ENCODE measurements at places on chromosomes 16 and 17. TPM values are rescaled to one million over a fixed set of nuclear protein-coding genes. Genes with fewer than 3 reads are reported as not detected.
A peak's percentile ranks its signal among the peaks of the same experiment; 100 is the strongest.

PIK3R5 gene
- 5.9 TPM for total RNA-seq

GRCh38 chr17:41061964-41062363 lies 2.0 kb upstream of the KRTAP2-3 start:
- no peak overlapping the region for H3K27ac ChIP-seq
- peaks cover 4% of the 10 kb centered on the region for H3K36me3 ChIP-seq
- H3K4me3 ChIP-seq = no peak overlapping the region
- no peak for DNase-seq
- no peaks in the 10 kb centered on the region for H3K27me3 ChIP-seq

GRCh38 chr16:65120461-65120830 lies 1.4 kb downstream of the CDH11 start:
- H3K4me1 ChIP-seq = peaks cover 39% of the 10 kb centered on the region
- no peak overlapping the region for H3K27ac ChIP-seq
- peak overlapping the region; percentile 80 for H3K4me3 ChIP-seq
- H3K27me3 ChIP-seq = peaks cover 70% of the 10 kb centered on the region

DNA sequence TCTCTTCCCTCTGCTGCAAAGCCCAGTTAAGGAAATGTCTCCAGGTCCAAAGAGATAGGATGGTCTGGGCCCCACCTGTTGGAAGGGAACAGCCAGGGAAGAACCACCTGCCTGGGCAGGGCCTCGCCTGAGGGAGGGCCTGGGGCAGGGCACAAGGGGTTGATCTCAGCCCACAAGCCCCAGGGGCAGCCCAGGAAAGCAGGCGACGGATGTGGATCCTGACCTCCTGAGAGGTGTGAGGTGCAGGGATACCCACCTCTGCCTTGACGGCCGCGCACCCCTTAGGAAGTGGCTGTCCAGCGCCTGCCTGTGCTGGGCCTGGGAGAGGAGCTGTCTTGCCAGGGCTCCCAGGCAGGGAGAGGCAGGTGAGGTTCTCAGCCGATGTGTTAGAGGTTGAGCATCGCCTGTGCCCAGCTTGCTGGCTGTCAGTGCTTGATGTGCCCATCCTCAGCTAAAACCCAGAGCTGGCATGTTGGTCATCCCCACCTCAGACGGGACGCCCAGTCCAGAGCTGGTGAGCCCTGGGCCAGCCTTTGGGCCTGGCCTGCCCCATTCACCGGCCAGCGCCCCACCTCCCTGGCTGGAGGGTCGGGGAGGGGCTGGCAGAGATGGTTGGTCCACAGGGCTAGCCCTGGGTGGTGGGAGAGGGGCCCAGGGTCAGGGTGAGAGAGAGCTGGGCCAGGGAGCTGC lies 434 bp downstream of the CEMP1 start:
- peak overlapping the region; percentile 82 for H3K27ac ChIP-seq
- no peaks in the 10 kb centered on the region for H3K36me3 ChIP-seq
- H3K4me3 ChIP-seq = peak overlapping the region; percentile 94
- H3K4me1 ChIP-seq = 0 out of 2 replicates have a peak, but pooled peaks cover 5% of the 10 kb centered on the region

DNA sequence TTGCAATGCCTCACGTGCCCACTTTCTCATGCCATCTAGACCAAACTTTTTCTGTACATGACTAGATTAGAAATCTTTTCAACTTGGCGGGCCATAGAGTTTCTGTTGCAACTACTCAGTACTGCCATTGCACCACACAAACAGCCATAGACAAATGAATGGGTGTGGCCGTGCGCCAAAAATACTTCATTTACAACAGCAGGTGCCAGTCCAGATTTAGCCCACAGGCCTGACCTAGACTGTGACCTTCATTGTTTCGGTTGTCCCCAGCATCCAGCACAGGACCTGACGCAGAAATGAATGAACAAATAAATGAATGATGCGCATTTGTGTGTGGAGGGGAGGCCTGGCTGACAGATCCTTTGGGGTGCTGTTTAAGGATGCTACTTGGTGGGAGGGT lies 14.3 kb upstream of the PDK2 start:
- DNase-seq = no peak
- H3K27me3 ChIP-seq = no peaks in the 10 kb centered on the region
- H3K36me3 ChIP-seq = peaks cover 31% of the 10 kb centered on the region
- H3K4me3 ChIP-seq = no peak overlapping the region
- no peak overlapping the region for H3K27ac ChIP-seq

CBX2 gene
- total RNA-seq = 85.5 TPM
